Glutamatergic neuron (in vitro differentiated cells): ENCODE measurements at places on chromosomes 1 and 21. TPM values are rescaled to one million over a fixed set of nuclear protein-coding genes. Genes with fewer than 3 reads are reported as not detected.

GRCh38 chr1:105724286-105724685 lies 1332.2 kb upstream of the PRMT6 start:
- no peak for DNase-seq

Gene FCMR
- total RNA-seq, result not detected

Gene ATP6V1G3
- total RNA-seq, result not detected

DNA sequence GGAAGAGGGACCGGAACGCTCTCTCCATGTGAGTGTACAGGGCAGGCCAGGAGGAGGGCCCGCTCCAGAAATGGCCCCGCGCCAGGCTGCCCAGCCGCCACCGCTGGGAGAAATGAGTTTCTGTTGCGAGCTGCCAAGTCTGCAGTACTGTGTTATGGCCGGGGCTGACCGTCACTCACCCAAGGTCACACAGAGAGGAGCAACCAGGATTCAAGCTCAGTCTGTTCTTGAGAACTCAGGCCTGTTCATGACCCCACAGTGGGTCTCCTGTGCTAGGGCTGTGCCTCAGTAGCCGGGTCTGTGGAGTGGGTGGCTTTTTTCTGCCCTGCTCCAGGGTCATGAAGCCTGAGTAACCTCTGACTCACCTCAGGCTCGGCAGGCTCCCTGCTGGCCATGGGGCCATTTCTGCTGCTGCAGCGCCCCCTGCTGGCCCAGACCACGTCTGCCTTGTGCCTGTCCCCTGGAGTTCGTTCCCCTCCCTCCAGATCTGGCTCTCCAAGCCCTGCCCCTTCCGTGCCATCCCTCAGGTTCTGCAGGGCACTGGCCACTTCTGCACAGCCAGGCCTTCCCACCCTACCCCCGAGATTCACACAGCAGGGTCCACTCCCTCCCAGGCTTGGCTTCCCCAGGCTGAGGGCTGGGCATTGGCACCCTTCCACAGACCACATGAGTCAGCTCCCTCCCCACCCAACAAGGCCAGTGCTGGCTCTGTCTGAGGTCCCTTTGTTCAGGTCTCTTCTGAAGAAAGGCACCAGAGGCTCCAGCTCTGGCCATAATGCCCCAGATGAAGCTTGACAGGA lies 51.8 kb downstream of the EDN2 start:
- peak; percentile 97 for DNase-seq

Gene CTSS
- total RNA-seq, result 0.81 TPM

Gene DNAH14
- 36.6 TPM for total RNA-seq

DNA sequence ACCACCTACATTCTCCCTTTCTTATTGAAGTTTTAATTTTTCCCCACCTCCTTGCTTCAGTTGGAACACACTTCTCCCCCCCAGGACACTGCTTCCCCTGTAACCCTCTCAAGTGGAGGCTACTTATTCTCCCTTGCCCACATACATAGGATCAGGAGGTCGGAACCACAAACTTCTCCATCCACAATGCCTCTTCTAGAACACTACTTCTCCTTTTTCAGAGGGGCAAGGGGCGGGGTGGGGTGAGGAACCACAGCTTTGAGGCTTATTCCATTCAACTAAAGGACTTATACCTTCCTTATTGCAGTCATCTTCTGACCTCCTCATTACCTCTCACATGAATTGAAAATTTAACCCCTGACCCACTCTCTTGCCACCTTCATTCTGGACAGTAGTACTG lies 81.3 kb downstream of the NEK7 start:
- DNase-seq, result no peak

DNA sequence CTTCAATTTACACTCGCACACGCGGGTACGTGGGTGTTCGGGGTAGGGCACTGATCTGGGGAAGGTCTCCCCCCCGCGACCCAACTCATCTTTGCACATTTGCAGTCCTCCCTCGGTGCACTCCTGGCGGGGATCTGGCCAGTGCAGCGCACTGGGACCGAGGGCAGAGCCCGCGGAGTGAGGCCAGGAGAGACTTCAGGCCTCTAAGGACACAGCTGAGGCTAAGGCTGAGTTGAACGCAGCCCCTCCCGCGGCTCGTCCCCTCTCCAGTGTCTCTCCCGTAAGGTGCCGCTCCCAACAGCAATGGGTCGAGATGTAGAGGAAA lies 936 bp upstream of the NCAM2 start:
- peak; percentile 36 for DNase-seq

- peak; percentile 71 for DNase-seq
Measured at GRCh38 chr1:6208723-6209660, 3.1 kb downstream of the RNF207 start.

DNA sequence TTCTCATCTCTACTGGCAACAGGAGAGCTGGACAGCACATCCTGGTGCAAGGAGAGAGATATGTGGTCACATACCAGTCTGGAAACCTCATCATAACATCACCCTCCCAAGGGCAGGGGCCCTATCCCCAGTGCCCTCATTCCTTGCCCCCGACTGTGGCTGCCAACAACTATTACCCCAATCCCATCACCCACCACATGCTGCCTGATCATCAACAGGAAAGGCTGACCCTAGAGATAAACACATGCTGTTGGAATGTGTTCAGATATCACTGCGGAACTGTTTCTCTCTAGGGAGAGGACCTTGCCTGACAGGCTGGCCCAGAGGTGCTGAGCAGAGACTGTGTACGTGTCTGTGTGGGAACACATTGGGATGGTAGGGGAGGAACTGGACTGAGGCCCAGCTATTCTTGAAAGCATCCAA lies 4.5 kb upstream of the INKA2 start:
- DNase-seq, result no peak

- no peak for DNase-seq
Measured at GRCh38 chr1:89104147-89104546, 21.8 kb downstream of the GBP2 start.

DNA sequence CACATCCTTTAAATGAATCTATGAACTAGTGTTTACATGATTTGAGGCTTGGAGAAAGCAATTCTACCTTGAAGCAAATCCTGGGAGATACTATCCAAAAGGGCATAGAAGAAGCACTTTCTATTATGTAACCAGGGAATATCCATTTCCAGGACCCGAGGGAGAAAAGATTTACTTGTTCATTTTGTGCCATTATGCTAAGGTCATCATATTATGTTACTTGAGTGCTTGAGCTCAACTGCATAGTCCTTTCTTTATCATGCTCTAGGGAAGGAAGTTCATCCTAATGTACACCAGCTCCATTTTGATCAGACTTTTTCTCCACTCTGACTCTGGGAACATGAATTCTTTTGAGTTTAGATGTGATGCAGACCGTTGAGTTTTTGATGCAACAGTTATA lies 188.6 kb upstream of the SNX7 start:
- DNase-seq, result no peak

- DNase-seq, result no peak
Measured at GRCh38 chr1:220889333-220889732, 10.1 kb downstream of the HLX start.

DNA sequence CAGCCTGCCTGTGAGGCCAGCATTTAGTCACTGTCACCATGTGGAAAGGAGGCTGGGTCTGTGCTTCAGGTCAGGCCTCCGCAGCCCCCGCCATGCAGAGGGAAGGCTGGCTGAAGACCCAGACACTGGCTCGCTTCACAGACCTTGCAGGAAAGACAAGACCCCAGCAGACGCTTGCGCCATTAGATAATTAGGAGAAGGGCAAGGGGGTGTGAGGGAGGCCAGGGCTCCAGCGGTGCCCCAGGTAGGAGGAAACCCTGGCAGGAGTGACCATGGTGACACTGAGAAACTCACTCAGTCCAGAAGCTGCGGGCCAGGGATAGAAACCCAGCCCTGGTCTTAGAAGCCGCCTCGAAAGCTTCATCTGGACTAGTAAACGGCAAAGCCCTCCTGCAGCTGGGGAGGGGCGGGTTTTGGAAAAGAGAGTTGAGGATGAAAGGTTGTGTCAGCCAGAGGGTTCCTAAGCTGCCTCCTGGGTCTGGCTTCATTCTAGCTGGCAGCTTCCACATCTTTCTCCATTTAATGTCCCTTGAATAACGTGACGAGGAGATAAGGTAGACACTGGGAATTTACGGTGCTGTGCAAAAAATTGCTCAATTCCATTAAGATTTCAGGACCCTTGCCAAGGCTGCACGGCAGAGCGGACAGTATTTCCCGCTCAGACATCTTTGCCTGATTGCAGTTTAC lies 294.1 kb upstream of the VAMP3 start:
- DNase-seq, result no peak

Gene PRAMEF6
- total RNA-seq, result not detected
